ENCODE measurements at places on chromosomes 1 and 21.
A peak's percentile ranks its signal among the peaks of the same experiment; 100 is the strongest.

DNA sequence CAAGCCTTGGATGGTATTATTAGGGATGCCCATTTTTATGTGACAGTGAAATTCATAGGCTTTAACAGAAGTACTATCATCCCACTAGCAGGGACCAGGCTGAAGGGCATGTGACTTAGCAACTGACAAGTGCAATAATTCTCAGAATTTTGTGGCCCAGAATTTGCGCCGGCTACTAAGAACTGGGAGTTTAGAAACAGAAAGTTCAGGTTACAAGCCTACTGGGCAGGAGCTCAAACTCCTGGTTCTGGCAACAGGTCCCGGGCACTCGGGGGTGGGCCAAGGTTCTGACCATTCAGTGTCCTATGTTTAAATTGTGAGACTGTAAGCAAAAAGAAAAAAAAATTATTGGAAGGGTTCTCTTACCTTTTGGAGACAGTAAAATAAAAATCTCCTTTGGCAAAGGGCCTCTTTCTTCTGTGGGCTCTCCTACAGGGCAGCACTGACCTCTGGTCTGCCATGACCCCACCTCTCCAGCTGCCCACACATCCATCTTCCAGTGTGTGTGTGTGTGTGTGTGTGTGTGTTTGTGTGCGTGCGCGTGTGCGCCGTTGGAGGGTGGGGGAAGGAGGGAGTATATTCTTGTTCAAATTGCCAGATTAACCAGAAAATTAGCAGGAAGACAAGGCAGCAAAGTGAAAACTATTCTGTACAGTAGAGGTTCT lies 26.1 kb downstream of the IRF2BP2 start:
- DNase-seq: no peak

DNA sequence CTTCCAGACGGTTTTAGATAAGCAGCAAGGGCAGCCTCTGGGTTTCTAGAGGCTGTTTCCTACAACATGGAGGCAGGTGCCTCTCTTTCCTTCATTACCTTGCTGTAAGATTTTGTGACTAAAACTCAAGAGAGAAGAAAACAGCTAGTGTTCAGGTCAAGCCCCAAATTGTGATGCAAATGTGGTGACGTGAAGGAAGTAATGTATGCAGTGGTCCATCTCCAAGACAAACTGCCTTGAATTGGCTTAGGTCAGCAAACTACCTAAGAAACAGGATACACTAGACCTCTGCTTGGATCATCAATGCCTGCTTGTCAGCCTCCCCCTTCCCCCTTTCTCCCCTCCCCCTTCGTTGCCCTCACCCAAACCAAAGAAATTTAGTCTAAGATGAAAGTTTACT lies 28.9 kb upstream of the RIPK4 start:
- DNase-seq: no peak

DNA sequence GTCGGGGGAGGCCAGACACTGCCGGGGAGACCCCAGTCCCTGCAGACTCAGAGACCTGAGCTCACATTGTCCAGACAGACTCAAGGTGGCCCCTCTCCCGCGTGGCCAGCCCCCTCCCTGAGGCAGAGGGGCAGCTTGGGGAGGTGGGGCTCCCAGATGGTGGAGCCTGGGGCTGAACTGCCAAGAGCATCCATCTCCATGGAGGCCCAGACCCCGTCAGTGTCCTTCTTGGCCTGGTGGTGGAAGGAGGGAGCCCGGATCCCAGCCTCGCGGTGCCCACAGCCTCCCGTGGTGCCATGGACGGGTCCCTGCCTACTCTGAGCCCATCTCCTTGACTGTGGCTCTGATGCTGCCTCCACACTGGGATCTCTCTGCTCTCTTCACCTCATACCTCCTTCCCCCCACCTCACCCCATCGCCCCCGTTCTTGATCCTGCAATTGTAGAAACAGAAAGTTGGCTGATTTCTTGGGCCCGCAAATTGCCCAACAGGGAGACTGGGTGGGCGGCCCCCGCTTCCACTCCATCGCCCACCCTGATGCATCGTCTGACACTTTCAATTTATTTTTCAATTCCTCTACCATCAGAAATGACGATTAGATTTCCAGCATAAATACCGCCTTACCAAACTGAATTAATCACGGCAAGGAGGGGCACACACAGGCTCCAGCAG lies 348.9 kb downstream of the MATN1 start:
- no peak for DNase-seq

GRCh38 chr1:16921391-16922185 lies at the start of gene CROCC:
Gene CROCC, plus strand, starts transcription at chr1:16921931. Its CDS starts 88 bp downstream, at chr1:16922019.
- peak; percentile 73 for DNase-seq

- DNase-seq: no peak
Observed at GRCh38 chr1:7536891-7537591, 234.1 kb upstream of the VAMP3 start.

GRCh38 chr1:242623119-242623518 lies 98.6 kb upstream of the PLD5 start:
- no peak for DNase-seq

DNA sequence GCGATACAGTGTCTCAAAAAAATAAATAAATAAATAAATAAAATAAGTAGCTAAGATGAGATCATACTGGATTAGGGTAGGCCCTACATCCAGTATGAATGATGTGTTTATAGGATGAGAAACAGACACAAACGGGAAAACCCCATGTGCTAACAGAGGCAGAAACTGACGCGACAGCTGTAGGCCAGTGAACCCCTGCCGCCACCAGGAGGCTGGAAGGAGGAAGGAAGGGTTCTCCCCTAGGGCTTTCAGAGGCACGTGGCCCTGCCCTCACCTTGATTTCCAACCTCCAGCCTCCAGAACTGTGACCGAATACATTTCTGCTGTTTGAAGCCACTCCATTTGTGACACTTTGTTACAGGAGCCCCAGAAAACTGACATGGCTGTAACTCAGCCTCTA lies 38.5 kb downstream of the CHD5 start:
- DNase-seq: no peak

DNA sequence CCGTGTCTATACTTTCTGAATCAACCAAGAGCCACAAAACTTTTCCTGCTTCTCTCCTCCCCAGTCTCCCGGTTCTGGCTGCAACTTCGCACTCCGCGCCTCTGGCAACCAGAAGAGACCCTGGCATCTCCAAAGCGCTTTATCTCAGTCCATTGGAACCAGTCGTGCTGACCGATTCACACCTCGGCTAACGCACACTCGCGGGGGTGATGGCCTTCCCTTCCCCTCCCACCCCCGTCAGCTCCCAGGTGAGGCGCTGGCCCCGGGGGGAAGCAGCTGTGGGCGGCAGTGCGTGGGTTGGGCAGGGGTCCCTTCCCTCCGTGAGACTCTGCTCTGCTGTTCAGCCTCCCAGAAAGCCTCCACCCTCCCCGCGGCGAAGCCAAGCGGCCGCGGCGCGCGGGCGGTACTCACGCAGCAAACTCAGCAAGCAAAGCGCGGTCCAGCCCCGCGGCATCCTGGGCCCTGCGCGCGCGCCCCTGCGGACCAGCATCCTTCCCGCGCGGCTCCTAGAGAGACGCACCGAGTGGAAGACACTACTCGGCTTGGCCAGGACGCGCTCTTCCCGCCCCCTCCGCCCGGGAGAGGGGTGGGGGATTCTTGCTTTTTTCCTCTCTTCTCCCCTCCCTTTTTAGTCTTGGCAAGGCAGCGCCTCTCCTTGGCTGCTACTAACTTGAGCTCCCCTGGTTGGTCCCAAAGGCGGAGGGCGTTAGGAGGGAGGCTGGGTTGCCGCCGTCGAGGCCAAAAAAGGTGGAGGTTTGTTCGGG lies at the start of gene CD34:
TSS of gene CD34 (minus strand) at position 535 of the 764 bp plus-strand sequence. CDS start at position 490, 45 bp downstream.
- DNase-seq: peak; percentile 20
